GM10248 (cell line): ENCODE measurements at places on chromosomes 11 and 22.
A peak's percentile ranks its signal among the peaks of the same experiment; 100 is the strongest.

GRCh38 chr11:95576146-95576845 is 213.3 kb downstream of the FAM76B start:
- no peak for DNase-seq

DNA sequence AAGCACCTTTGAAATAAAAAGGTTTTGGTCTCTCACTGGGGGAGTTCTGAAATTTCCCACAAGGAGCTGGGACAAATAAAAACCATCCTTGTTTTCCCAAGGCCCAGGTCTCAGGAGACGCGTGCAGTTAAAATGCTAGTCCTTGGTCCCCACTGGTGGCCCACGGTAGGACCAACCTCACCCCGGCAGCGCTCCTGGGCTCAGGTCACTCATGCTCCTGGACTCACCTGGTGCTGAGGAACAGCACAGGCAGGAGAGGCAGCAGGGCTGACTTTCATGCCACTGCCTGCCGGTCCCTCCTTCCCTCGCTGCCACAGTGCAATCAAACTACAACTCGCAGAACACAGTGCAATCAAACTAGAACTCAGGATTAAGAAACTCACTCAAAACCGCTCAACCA is 356.8 kb upstream of the CCDC179 start:
- DNase-seq, result no peak

GRCh38 chr11:82994604-82995230 is 77.0 kb downstream of the RAB30 start:
- DNase-seq, result no peak

DNA sequence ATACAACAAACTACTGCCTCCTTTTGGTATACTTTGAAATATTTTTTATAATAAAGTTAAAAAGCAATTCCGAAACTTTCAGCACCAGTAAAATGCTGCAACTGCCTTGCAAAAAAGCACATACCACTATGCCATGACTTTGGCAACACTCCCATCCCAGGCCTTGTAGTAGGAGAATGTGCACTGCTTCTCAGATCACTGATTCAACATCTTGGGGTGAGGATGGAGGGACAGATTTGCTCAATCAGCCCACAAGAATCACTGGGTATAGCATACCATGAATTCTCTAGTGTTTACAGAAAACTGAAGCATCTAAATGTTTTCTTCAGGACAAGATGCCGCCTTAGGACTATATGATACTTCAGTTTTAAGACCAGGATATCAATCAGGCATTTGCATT is 14.9 kb downstream of the EIF4ENIF1 start:
- DNase-seq, result no peak

DNA sequence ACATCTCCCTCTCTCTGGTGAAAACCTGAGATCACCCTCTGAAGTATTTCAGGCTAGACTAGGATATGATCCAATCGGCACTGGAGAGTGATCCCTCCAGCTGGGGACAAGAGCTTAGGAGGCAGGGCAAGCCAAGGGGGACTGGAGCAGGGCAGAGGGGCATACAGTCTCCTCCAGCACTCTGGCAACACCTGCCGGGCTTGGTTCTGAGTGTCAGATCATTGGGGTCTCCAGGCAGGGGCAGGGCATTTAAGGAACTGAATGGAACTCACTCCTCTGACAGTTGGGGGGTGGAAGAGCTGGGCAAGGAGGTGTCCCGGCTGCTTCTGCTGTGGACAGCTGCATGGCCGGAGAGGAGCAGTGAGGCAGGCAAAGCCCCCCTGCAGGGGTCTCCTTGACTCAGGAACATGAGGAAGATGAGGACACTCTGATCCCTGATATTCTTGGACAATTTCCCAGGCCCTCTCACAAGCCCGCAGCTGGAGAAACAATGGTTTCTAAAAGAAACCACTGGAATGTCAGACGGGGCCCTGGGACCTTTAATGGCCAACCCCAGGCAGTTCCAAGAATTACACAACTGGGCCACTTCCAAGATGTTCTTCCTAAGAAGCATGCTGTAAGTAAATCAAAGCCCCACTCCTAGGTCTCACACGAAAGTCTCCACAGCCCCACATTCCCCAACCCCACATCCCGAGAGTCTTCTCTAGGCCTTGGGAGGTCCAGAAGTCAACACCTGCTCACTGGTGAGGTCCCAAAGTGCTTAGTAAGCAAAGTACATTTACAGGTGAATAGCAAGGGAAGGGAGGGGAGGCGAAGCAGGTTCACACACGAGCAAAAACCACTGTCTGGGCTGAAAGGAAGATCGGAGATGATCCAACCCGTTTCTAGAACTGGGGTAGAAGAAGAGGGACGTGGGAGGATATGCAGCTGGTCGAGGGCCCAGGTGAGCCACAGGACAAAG is 1.2 kb upstream of the CCDC86 start:
- no peak for DNase-seq

DNA sequence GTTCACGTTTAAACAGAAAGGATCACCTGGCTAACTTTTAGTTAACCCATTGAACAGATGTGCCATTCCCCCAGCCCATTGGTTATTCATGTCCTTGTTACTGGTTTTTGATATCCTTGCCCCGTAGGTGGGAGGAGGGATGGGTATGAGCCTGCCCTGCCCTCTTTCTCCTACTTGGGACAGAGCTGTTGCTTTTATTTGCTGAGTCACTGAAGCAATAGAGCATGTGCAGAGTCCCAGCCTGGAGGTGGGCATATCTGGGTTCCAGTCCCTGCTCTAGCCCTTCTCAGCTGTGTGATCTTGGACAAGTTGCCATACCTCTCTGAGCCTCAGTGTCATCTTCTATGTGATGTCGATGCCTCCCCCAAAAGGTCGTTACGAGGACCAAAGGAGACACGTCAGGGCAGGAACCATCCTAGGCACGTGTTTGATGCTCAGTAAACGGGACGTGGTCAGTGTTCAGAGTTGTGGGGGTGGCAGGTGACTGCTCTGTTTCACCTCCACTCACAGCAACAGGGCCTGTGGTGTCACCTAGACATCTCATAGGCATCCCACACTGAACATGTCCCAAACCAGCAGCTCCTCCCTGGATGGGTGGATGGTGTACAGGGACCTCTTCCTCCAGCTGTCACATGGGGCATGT is 61.0 kb downstream of the BMAL1 start:
- DNase-seq, result no peak

DNA sequence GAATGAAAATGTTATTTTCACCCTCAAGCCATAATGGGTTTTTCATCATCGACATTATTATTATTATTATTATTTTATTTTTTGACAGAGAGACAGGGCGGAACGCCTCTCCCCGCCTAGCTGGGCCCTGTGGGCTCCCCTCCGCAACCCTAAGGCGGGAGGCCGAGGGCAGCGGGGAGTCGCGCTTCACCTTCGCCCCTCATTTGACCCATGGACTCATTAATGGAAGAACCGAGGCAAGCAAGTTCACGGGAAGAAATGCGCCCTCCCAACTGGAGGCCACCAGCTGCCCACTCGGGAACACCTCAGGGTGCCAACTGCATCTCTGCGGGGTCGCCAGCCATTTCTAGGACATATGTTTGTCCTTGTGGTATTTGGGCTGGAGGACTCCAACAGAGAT is 115.3 kb upstream of the KIRREL3 start:
- DNase-seq, result no peak

DNA sequence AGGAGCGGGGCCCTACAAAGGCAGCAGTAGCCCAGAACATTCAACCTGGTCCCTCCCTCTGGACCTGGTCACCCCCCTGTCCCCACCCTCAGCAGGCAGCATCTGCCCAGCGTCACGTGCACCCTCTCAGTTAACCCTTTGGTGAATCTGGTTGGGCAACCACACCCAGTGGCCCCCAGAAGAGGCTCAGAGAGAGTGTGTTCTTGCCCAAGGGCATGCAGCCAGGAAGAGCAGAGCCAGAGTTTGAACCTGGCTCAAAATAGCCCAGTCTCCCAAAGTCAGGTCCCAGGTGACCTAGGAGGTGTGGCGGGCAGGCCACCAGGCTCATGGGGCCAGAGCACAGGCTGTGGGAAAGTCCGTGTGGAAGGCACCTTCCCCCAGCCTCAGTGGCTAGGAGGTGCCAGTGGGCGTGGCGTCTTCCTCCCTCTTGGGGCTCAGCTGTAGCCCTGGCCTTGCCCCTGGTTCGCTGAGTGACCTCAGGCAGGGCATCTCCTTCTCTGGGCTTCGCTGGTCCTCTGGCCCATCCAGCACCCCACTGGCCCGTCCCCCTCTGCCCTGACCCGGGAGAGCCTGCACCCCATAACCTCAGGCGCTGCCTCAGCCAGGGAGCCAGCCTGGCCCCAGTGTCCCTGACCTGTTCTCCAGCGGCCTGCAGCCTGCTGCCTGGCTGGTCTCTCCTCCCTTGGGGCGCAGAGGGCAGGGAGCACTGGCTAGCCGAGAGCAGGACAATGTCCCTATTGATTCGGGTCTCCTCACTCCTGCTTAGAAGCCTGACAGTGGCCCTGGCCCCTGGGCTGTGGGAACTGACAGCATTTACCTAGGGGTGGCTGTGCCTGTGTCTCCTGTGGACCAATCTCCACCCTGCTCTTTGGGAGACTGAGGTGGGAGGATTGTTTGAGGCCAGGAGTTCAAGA is 7.0 kb downstream of the ALDH3B1 start:
- DNase-seq, result no peak

DNA sequence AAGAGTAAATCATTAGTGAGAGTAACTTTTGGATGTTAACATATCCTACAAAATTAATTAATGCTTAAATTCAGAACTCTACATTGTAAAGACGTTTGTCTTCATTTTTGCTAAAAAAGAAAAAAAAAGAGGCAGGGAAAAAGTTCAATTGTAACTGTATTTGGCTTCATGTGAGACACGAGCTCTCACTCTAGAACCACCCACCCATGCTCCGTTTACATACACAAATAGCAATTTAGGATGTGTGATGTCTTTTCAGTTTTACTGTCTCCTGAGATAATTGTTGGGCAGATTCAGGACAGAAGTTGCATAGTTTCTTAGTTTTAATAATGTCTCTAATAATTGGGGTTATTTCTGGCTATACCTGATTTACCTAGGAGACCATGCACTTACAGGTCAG is 248.6 kb downstream of the AASDHPPT start:
- DNase-seq, result no peak

GRCh38 chr11:44976576-44976975 is 25.9 kb upstream of the TP53I11 start:
- DNase-seq, result no peak

GRCh38 chr11:96311120-96311568 is 31.9 kb downstream of the MAML2 start:
- DNase-seq, result no peak

- DNase-seq, result no peak
Measured at GRCh38 chr11:117502015-117502778, 174.5 kb downstream of the CEP164 start.

- no peak for DNase-seq
Measured at GRCh38 chr11:46977038-46977813, 40.7 kb downstream of the CSTPP1 start.

DNA sequence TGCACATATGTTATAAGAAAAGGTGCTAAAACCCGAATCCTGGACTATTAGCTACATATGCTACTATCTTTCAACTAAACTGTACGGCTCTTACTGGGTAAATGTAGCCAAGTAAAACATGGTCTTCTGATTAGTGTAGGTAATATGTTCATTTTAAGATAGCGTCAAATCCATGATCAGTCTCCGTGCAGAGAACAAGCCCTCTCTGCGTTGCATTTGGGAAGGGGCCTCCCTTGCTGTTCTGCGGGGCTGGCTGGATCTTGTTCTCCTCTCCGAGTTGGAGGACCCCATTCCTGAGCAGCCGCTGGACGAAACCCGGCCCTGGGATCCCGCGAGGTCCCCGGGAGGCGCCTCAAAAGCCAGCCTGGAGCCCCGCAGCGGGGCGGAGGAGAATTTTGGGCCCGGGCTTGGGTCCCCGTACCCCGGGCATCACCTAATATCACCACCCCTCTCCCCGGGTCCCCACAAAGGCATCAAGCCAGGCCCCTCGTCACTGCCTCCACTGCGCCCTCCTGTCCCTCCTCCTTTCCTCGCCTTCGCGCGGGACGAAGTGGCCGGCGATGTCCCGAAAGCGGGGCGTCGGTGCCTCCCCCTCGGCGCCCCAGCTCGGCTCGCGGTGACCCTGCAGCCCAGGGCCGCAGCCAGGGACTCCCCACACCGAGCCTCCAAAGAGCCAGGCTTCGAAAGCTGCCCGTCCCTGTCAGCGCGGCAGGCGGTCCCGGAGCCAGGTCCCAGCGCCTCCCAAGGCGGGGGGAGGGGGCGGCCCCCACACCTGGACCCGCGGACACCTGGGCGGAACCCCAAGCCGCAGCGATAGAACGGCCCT is 54.5 kb upstream of the FBXO3 start:
- peak; percentile 41 for DNase-seq

- no peak for DNase-seq
Measured at GRCh38 chr11:44213148-44213547, 96.8 kb downstream of the ALX4 start.
